Activated T-cell treated with anti-CD3 and anti-CD28 coated beads, Interleukin-2, amount 50 U/mL, for 1 hour (primary cell): ENCODE measurements at places on chromosomes 4 and X.
A peak's percentile ranks its signal among the peaks of the same experiment; 100 is the strongest.

DNA sequence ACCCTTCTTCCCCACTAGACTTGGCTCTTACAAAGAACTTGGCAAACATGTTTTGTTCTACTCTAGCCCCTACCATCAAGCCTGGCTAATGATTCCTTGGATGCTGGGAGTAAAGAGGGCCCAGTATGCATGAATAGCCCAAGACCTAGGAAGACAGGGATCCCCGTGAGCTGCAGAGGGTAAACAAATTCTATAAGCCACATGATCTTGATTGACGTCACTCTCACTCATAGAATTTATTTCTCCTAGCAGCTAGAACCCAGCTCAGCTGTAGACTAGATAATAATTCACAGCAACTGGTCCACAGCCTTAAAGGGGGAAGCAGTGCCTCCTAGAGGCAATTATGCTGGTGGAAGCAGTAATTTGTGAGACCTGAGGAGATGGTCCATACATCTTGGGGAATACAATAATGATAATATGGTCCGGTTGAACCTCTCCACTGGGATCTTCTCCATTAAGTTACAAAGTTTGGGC is 16.1 kb upstream of the USO1 start:
- peak; percentile 32 for DNase-seq

GRCh38 chrX:19855700-19856381 is 31.6 kb downstream of the SH3KBP1 start:
- DNase-seq = no peak

GRCh38 chrX:153702336-153703035 is 14.8 kb downstream of the SLC6A8 start:
- no peak for DNase-seq

GRCh38 chr4:43238585-43238984 is 346.1 kb downstream of the GRXCR1 start:
- no peak for DNase-seq

DNA sequence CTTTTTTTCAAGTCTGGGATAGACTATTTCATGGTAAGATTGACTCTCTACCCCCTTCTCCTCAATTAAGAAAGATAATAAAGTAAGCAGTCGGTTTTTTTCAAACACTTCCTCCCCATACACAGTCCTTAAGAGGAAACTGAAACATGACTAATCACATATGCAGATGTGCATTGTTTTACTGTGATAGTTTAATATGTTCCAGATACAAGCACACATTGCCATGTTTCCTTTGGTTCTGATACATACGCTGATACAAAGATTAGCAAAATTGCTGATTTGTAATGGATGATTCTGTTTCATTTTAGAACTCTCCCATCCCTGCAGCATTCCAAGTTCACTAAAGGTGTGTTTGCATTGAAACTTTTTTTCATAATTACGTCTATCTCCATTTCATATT is 76.1 kb downstream of the FBXO8 start:
- DNase-seq = no peak

DNA sequence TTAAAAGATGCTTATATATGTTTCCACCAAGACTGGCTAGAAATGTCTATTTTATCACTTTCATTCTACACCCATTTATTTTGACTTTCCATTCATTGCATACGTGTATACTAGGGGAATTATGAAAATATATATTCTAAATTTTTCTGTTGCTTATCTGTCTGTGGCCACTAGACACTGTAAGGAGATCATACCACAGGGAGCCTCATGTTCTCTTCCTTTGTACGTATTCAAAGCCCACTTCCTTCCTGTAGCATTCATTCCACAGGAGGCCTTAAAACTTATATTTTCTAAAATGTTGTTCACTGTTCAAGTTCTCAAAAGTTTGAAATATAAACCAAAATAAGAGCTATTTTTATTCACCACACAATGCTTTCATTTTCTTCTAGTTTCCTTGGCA is 1848.9 kb upstream of the TENM3 start:
- no peak for DNase-seq

DNA sequence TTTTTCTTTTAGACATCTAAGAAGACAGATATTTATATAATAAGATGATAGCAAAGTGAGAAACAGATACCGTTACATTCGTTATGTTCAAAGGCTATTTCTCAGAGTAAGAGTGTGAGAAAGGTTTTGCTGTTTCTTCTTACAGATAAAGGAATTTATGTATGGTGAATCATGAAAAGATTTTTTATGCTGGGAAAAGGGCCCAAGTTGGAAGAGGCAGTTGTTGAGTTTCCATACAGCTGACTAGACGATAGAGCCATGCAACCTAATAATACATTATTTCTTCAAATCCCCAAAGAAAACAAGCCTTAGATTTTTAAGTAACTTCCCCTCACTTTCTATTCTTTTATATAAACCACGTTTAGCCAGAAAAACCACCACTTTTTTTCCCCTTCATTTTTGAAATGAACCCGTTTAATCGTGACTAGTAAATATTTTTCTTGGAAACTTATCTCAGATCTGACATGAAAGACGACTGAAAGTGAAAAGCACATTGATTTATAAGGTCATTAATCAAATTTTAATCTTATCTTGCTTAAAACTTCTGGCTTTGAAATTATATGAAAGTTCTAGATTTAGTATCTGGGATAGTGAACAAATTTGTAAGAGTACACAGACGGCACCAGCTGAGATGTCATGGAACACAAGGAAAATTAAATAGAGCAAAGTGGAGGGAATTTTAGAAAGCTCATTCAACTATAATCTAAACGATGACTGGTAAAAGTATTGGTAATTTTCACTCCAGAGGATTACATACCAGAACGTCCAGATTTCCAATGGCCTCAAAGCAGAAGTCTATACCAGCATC is 10.9 kb downstream of the ADH6 start:
- DNase-seq = no peak

- DNase-seq = no peak
These were observed 49.2 kb downstream of the VSIG4 start for GRCh38 chrX:65990702-65991101.

- DNase-seq = no peak
These were observed 448.9 kb upstream of the AMOT start for GRCh38 chrX:113289503-113289902.

GRCh38 chrX:40152741-40153344 is 55.1 kb upstream of the BCOR start:
- no peak for DNase-seq

GRCh38 chr4:40254608-40255392 is 58.0 kb downstream of the RHOH start:
- peak; percentile 42 for DNase-seq

GRCh38 chrX:138849521-138849920 is 138.0 kb upstream of the FGF13 start:
- DNase-seq = no peak

GRCh38 chr4:157196046-157196445 is 24.5 kb upstream of the GRIA2 start:
- no peak for DNase-seq

- DNase-seq = no peak
These were observed 1388.9 kb downstream of the C4orf33 start for GRCh38 chr4:130484826-130485225.

GRCh38 chr4:38034986-38035882 is 75.0 kb downstream of the PTTG2 start:
- DNase-seq = no peak

DNA sequence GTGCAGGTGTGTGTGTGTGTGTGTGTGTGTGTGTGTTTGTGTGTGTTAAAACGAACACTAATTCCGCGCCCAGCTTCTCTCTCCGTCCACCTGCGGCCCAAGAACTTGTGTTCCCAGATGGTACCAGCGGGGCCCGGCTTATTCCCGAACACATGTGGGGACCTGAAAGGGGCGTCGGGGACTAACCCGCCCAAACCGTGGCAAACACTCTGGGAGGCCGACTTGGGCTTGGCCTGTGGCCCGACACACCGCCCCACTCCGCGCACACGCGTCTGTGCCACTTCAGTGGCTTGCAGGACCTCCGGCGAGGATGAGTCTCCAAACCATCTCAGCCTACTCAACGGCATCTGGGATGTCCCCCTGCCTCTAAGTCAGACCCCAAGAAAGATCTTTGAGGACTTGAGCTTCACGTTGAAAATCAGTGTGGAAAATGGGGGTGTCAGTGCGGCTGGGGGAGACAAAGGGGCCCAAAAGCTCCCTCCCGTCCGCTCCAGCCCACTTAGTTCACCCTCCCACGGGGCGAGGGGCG is 790 bp upstream of the HHIP start:
- no peak for DNase-seq

GRCh38 chr4:120005076-120005475 is 61.6 kb downstream of the MAD2L1 start:
- DNase-seq = no peak

DNA sequence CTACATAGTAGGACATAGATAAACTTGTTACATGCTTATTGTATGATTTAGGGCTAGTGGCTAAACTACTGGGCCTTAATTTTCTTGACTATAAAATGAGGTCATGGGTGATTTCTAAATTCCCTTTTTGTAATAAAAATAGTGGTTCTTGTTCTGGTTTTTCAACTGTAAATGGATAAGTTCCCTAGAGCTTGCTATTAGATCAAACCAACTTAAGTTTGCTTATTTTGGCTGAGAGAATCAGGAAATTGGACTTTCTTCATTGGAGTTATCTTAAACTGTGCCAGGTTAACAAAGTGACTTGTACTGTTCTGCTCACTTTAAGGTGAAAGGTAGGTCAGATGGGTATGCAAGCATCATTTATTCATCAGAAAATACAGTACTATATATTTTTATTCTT is 78.3 kb downstream of the PDLIM5 start:
- DNase-seq = no peak

DNA sequence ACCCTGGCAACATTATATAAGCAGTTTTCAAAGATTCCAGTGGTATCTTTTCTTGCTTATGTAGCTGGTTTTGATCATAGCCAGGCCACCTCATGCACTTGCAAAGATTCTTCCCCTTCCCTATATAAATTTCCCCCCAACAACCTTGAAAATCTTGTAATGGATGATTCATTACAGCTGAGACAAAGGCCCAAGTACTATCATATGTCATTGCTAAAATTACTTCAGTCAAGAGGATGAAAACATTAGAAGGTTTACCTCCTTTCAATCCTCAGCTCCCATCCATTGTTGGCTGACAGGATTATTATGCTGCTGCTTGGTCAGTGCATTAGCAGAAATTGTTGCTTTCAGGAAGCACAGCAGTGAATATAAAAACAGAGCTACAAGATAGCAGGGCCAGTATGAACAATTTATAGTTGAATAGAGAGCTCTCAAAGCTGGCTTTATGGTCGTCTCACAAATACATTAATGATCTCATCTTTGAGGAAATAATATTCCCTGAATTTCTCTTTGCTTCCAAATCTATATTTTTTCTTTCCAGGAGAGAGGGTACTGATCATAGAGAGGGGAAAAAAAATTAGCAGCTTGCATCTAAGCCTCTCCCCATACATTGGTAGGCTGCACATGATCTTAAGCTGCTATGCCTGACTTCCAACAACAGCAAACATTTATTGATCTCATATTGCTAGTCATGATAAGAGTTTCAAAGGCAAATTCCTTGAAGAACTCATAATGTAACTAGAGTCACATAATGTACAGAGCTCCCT is 7.7 kb upstream of the ARHGEF38 start:
- DNase-seq = no peak

- DNase-seq = no peak
These were observed 40.2 kb upstream of the MAN2B2 start for GRCh38 chr4:6534618-6535328.

- no peak for DNase-seq
These were observed 8.2 kb upstream of the PPP2R2C start for GRCh38 chr4:6480534-6481088.

DNA sequence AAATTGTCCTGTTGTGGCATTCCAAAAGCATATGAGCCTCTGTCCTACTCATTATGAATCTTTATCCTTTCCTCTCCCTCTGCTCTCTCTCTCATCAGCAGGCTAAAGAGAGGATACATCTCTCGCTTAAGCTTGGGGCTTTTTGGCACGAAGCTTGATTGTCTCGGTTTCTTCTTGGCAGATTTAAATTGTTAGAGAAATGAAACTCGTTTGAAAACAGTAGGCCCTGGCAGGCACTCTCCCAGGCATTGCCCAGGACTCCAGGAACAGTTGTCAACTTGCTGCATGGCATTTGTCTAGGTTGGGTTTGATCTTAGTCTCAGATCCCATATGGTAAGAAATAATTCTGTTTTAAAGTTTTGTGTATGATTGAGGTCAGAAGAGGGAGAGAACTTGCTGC is 35.5 kb downstream of the NAA11 start:
- DNase-seq = no peak

- DNase-seq = no peak
These were observed 56.9 kb downstream of the ATG4A start for GRCh38 chrX:108148524-108148923.

- no peak for DNase-seq
These were observed 73.7 kb downstream of the ELOVL6 start for GRCh38 chr4:110124711-110125110.
